Activated naive CD4-positive, alpha-beta T cell treated with anti-CD3 and anti-CD28 coated beads for 36 hours (primary cell): ENCODE measurements at places on chromosomes 11 and 22.

- no peak for DNase-seq
Measured at GRCh38 chr11:111177037-111177871, 68.3 kb upstream of the POU2AF2 start.

GRCh38 chr11:104679258-104679657 lies 219.0 kb downstream of the CASP12 start:
- no peak for DNase-seq

DNA sequence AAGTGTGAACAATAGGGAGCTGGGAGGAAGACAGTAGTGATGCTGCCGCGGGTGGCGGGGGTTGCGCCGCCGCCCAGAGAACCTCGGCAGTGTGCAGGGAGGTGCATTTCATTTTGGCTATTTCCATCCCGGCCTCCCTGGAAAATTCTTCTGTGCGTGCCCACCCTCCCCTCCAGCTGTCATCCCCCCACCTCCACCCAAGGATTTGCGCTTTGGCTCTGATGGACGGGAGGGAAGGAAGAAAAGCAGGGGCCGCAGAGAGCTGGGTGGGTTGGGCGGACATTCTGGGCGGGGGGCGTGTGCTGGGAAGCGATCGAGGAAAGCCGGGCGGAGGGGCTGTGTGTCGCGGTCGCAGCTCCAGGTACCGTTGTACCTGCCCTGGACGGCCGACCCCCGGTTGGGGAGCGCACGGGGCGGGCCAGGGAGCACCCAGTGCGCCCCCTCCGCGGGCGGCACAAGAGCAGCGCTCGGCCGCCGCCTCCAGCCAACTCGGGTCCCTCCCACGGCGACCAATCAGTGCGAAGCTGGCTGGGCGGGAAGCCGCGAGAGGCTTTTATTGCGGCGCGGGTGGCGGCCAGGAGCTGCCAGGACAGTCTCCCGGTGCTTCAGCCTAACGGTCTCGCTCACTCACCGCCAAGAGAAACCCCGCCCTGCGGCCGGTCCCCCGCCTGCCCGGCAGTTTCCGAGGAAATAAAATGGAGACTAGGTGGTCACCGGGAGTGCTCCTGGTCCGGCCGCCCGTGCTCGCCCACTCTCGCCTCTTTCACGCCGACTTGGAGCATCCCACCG lies 1.6 kb downstream of the NCAM1 start:
- no peak for DNase-seq

DNA sequence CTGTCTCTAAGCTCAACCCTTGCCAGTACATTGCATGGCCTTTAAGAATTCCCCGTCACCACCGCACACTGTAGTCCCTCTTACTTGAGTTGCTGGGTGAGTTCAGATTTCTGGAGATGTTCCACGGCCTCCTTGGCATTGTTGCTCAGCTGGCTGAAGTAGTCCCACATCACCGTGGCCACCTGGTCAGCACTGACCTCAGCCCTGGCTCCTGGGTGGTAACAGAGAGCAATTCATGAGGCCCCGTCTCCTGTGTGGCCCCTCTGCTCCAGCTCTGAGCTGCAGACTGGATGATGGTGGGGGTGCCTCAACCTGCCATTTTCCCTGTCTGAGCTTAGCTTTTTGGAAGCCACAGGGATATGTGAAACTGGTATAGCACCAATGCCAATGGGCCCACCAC lies 529 bp downstream of the APOA4 start:
- DNase-seq, result no peak

DNA sequence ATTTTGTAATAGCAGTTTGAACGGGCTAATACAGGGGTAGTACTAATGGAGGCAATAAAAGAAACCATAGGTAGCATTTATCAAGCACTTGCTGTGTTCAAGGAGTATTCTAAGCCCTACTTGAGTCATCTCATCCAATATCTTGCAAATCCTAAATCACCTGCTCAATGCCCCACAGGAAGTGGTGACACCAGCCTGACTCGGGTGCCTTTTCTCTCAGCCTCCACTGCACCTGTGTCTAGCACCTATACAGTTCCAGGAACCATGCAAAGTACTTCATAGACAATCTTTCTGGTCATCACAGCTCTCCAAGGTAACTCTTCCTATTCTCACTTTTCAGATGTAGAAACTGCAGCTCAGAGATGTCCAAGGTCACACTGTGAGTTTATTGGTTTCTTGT lies 98.0 kb downstream of the PRR5L start:
- DNase-seq, result peak; percentile 66

- no peak for DNase-seq
Measured at GRCh38 chr11:57798905-57799559, 37.4 kb downstream of the CTNND1 start.

DNA sequence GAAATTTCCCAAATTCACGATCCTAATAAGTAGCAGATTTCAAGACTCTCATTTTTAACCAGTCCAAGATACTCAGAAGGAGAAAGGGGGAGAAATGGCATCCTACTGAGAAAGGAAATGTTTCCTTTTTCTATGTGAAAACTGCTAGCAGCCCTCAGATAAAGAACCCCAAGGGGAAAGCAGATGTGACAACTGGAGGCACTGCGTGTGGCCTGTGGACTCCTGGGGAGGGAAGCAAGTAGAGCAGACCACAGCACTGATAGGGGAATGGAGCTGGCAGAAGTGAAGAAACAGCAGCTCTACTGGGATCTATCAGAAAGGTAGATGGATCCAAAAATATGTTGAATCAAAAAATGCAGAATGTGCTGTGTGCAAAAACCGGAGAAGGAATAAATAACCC lies 239.7 kb upstream of the API5 start:
- no peak for DNase-seq

- no peak for DNase-seq
Measured at GRCh38 chr11:19442554-19442910, 201.8 kb upstream of the E2F8 start.

DNA sequence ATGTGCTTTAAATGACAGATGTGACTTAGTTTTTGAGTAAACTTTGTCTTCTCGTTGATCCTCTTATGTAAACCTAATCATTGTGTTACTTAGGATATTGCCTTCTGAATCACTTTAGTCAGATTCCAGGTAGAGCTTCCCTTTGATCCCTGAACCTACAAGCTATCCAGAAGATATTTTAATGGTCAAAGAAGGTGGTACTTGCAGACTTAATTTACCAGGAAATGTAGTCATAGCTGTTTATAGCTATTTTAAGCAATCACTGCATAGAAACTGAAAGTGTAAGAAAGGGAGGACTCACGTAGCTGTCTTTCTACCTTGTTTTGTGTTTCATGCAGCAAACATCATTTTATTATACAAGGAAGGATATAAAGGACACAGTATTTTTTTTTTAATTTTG lies 189.5 kb downstream of the DDX10 start:
- DNase-seq, result no peak

- DNase-seq, result no peak
Measured at GRCh38 chr22:16804882-16805281, 20.3 kb downstream of the XKR3 start.

GRCh38 chr11:43737201-43737590 lies 56.7 kb downstream of the HSD17B12 start:
- DNase-seq, result no peak

DNA sequence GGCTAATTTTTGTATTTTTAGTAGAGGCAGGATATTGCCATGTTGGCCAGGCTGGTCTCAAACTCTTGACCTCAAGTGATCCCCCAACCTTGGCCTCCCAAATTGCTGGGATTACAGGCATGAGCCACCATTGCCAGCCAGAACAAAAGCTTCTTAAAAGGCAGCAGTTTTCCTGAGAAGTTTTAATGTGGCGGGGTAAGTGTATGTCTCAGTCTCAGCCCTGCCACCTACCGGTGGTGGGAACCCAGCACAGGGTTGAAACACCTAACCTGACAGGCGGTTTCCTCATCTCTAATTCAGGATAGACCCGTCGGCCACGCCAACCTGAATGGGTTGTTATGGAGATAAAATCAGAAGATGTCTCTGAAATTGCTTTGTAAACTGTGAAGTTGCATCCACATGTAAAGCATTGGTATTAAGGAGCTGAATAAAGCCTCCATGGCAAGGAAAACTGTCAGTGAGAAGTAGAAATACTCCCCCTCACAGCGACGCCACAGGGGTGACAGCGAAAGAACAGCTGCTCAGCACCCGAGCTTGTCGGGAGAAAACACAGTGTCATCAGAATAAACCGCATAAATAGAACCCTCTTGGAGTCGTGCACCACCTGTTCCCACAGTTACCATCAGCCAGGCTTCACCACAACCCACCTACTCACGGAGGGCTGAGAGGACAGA lies 165.9 kb upstream of the NCAM1 start:
- DNase-seq, result peak; percentile 55

DNA sequence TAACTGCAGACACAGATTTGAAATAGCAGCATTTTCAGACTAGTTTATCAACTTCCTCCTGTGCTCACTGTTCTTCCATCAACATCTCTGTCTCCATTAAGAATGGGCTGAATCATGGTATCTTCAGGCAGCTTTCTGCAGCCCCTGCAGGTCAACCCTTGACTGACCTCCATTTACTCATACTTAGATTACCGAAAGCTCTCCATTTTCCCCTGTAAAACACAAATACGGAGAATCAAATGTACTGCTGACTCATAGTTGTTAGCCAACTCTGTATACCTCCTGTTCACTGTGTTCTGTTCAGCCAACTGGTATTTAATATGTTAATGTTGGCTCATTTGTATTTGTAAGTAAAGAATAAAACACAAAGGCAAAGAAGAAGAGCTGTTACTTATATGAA lies 364.0 kb downstream of the CASP12 start:
- DNase-seq, result no peak

DNA sequence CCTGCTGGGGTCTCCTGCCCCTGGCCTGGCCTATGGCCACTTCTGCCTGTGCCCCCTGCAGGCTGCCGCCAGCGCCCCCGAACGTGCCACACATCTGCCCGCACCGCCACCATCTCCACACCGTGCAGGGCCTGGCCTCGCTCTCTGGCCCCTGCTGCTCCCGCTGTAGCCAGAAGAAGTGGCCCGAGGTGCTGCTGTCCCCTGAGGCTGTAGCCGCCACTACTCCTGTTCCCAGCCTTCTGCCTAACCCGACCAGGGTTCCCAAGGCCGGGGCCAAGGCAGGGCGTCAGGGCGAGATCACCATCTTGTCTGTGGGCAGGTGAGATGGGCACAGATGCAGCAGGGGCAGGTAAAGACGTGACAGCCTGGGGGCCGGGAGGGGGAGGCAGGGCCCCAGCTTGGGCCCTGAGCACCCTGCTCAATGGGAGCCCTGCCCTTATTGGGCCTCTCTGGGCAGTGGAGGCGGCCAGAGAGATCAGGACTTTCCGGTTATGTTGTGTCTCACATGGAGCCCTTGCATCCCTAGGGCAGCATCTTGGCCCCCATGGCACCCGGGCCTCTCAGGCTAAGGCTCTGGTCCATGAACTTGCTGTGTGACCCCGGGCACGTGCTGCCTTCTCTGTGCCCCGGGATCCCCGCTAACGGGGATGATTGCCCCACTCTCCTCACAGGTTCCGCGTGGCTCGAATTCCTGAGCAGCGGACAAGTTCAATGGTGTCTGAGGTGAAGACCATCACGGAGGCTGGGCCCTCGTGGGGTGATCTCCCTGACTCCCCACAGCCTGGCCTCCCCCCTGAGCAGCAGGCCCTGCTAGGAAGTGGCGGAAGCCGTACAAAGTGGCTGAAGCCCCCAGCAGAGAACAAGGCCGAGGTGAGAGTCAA lies 18.5 kb downstream of the RELT start:
- DNase-seq, result no peak

DNA sequence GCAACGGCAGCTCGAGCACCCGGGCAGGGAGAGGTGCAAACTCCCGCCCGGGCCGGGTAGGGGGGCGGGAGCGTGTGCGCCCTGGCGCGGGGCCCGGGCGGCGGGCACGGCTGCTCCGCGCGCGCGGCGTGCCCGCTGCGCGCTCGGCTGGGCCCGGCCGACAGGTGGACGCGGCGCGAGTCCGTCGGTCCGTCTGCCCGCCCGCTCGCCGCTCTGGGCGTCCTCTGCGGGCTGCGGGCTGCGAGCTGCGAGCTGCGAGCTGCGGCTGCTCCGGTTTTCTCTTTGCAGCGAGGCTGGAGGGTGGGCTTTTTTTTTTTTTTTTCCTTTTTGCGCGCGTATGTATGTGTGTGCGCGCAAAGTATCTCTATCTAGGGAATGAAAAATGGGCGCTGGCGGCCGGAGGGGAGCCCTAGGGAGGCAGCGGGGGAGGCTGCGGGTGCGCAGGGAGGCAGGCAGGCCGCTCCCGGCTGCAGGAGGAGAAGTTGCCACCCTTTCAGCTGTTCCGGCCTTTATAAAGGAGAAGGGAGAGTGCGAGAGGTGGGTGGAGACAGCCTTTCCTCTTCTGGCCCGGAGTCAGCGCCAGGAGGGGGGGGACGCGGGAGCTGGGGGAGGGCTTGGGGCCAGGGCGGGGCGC lies at the start of gene PDGFB:
TSS of gene PDGFB (minus strand) at position 487 of the 634 bp plus-strand sequence. CDS start 1,019 bp downstream, outside the sequence.
- no peak for DNase-seq

DNA sequence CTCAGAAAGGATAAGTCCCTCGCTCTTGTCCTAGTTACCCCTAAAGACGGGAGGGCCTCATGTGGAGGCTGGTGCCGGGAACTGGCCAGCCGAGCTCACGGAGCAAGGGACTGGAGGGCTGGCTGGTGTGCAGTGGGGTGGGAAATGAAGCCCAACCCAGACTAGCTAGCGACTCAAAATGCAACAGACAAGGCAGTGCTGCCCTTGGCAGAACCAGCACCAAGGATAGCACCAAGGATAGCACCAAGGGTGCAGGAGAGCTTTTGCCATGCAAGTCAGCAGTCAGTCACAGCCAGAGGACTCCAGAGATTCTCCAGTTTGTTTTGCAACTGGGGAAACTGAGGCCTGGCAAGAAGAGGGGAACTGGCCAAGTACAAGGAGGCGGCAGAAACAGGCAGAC lies 6.5 kb upstream of the BATF2 start:
- no peak for DNase-seq

GRCh38 chr11:102727890-102728289 lies 3.1 kb upstream of the MMP8 start:
- DNase-seq, result no peak

DNA sequence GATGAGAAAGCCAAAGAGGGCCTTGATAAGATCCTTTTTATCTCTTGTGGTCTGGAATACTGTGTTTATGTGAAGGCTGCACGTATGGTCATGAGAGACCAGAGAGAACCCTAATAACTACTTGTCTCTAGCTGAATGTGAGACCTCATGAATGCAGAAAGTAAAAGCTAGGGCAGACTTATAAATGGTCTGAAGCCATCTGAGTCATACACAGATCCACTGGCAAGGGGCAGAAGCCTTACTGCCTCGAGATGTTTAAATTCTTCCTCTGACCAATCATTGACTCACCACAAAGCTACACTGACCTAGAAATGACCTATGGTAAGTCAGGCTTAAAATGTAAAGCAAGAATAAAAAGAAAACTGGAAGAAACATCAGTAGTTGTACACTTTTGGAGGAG lies 22.7 kb upstream of the OR4B1 start:
- no peak for DNase-seq

GRCh38 chr11:129711760-129712159 lies 103.9 kb upstream of the TMEM45B start:
- no peak for DNase-seq

DNA sequence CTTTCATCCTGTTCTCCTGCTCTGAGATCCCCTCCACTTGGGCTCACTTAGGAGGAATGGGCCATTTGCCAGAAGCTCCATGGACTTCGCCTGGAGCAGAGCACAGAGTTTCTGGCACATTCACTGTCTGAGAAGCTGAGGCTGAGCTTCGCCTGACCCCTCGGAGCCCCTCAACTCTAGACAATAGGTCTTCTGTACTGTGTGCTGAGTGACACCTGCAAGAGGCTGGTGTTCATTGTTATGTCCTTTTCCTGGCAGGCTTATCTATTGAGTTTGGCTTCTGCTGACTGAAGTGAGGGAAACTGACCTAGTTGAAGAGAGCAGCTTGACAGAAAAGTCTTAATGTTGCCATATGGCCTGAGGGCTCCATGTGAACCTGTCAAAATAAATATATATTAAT lies 124.3 kb downstream of the EHF start:
- no peak for DNase-seq
